Stimulated activated CD4-positive, alpha-beta T cell treated with anti-CD3 and anti-CD28 coated beads, TNF-alpha, amount 100 ng/mL, for 1 hour (primary cell): ENCODE measurements at places on chromosomes 4 and X.

GRCh38 chrX:124125471-124125870, 164.0 kb downstream of the STAG2 start:
- DNase-seq: no peak

DNA sequence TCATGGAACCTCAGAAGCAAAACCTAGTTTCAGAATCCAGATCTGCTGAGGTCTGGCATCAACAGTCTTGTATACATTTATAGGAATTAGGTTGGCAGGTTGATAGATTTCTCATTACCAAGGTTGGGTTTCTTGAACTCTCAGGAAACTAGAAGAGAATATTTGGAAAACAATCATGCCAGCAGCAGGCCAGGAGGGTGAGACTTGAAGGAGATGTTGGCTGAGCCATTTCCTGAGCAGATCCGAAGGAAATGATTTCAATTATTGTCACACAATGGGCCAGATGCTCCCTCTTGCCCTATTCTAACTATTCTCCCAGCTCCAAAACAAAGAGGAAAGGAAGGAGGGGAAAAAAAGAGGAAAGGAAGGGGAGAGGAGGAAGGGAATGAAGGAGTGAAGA, 45.2 kb downstream of the SHROOM4 start:
- no peak for DNase-seq

DNA sequence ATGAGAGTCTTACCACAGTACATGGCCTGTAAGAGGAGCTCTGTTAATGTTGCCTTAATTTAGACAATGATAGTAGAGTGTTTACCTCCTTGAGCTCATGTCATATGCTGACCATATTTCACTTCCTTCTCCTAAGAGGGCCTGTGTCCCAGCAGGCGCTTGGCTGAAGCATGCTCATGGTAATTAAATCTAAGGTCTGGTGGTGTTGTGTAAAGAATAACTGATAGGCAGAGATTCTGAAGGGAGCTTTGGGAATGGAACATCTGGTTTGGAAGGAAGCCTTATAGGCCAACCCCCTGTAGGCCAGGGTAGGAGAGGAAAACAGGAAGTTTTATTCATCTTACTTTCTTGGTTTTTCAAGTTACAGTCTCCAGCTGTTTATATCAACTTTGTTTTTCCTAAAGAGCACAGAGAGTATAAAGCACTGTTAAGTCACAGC, 300.2 kb downstream of the USP46 start:
- DNase-seq: no peak

- DNase-seq: no peak
These were observed 452.3 kb upstream of the ACTRT1 start for GRCh38 chrX:128504496-128504895.

DNA sequence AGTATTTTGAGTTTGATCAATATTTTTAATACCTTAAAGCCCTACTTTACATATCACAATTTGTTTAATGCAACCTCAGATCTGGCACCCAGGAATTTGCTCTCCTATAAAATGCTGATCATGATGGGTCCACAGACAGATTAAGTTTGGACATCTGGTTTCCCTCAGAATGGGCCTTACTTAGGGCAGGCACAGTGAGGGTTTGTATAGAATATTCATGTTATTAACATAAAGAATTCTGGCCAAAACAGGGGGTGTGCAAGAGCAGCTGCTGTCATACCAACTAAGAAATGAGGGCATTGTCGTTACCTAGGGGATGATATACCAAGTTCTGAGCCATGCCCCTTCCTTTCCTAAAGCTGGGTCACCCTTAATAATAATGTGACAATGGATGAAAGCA, 37.5 kb upstream of the CENPU start:
- no peak for DNase-seq

GRCh38 chr4:159158083-159158617, 55.3 kb downstream of the RAPGEF2 start:
- no peak for DNase-seq

DNA sequence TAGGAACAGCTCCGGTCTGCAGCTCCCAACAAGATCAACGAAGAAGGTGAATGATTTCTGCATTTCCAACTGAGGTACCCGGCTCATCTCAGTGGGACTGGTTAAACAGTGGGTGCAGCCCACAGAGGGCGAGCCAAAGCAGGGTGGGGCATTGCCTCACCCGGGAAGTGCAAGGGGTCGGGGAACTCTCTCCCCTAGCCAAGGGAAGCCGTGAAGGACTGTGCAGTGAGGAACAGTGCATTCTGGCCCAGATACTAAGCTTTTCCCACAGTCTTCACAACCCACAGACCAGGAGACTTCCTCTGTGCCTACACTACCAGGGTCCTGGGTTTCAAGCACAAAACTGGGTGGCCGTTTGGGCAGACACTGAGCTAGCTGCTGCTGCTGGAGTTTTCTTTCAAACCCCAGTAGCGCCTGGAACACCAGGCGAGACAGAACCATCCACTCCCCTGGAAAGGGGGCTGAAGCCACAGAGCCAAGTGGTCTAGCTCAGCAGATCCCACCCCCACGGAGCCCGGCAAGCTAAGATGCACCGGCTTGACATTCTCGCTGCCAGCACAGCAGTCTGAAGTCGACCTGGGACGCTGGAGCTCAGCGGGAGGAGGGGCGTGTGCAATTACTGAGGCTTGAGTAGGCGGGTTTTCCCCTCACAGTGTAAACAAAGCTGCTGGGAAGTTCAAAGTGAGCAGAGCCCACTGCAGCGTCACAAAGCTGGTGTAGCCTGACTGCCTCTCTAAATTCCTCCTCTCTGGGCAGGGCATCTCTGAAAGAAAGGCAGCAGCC, 84.6 kb downstream of the THOC2 start:
- peak; percentile 0 for DNase-seq

DNA sequence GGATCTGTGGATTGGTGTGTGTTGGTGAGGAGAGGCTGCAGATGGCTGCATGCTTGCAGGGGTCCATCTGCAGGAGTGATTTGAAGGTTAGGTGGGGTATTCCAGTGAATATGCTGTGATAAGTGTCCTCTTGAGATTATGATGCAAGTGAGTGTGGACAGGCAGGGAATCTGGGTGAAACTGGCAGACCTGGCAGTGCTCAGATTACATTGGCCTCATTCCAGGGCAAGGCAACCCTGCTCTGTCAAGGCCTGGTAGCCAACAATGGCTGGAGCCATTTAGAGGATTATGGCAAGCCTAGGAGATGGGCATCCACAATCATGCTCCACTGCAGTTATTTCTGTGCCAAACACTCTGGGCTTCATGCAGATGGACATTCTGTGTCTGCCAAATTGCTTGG, 113.9 kb downstream of the RTL3 start:
- no peak for DNase-seq

DNA sequence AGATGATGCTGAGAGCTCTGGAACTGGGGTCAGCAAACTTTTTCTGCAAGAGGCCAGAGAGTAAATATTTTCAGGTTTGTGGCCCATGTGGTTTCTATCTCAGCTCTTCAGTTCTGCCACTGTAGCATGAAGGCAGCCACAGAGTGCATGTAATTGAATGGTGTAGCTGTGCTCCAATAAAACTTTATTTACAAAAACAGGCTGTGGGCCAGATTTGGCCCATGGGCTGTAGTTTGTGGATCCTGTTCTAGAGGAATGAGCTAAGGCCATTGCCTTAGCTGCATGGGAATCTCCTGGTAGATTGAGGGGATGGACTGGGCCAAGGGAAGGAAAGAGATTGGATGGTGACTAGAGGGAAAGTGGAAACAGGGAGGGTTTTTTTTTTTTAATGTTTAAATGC, 36.8 kb downstream of the CLCN4 start:
- DNase-seq: no peak
